CD4-positive, CD25-positive, alpha-beta regulatory T cell (primary cell): ENCODE measurements at places on chromosomes 3 and 15. TPM values are rescaled to one million over a fixed set of nuclear protein-coding genes. Genes with fewer than 3 reads are reported as not detected.

GRCh38 chr3:194379231-194379630, 9.7 kb upstream of the LRRC15 start:
- no peak for DNase-seq

DNA sequence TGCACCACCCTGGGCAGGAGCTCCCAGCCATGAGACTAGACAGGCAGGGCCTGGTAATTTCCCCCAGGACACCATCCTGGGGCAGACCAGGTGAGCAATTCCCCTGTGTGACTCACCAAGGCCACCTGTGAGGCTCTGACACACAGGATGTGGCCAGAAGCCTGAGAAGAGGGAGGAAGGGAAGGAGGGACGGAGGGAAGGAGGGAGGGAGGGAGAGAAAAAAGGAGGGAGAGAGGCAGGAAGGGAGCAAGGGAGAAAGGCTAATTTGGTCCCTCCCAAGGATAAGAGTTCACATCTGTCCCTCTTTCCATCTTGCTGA, 25.9 kb downstream of the WNT7A start:
- DNase-seq, result no peak

GRCh38 chr15:73585871-73586654, 47.1 kb downstream of the NPTN start:
- no peak for DNase-seq

DNA sequence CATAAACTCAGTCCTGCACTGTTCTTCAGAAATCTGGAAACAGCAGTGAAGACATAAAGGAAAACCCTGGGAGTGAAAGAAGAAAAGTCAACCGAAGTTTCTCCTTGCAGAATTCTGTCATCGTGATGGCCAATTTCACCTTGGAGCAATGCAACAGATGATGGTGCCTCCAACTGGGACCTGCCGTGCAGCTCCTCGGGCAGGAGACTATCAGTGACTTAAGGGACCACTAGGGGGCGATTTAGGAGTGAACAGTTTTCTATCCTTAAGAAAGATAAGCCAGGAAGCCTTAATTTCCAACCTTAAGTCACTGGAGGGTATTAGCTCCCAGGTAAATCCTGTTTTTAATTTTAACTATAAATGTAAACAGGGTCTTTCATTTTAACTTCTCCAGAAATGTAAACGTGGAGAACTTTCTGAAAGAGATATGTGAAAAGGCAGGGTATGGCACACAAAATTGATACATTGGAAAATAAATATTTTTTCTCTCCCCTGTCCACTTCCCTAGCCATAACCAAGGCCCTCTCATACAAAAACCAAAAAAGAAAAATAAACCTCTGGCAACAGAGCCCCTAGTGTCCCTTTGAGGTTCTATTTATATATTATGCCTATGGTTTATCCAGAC, 116.3 kb downstream of the PDZRN3 start:
- DNase-seq, result peak; percentile 34

DNA sequence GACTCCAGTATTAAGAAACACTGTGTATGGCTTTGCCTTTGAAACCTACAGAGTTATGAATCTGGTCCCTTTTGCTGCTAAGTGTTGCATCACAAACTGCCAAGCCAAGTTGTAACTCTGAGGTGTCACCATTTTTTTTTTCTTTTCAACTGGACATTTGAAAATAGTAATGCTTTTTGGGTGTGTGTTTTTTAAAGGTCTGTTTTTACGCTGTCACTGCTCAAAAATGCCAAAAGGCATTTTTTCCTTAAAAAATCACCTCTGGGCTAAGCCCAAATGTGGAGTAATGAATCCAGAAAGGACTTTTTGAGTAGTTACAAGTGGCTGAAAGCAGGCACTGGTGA, 9.5 kb downstream of the SMAD3 start:
- no peak for DNase-seq

- DNase-seq, result no peak
Measured at GRCh38 chr15:41789236-41789635, 15.0 kb downstream of the MAPKBP1 start.

GRCh38 chr15:71747128-71748083, 62.9 kb upstream of the NR2E3 start:
- no peak for DNase-seq

GRCh38 chr15:40054605-40054854, 15.5 kb upstream of the SRP14 start:
- DNase-seq, result no peak

- no peak for DNase-seq
Measured at GRCh38 chr3:171393032-171393744, 67.0 kb downstream of the TNIK start.

- DNase-seq, result no peak
Measured at GRCh38 chr3:149058602-149059001, 27.7 kb downstream of the HLTF start.

GRCh38 chr3:77204788-77205187, 164.9 kb downstream of the ROBO2 start:
- DNase-seq, result no peak

DNA sequence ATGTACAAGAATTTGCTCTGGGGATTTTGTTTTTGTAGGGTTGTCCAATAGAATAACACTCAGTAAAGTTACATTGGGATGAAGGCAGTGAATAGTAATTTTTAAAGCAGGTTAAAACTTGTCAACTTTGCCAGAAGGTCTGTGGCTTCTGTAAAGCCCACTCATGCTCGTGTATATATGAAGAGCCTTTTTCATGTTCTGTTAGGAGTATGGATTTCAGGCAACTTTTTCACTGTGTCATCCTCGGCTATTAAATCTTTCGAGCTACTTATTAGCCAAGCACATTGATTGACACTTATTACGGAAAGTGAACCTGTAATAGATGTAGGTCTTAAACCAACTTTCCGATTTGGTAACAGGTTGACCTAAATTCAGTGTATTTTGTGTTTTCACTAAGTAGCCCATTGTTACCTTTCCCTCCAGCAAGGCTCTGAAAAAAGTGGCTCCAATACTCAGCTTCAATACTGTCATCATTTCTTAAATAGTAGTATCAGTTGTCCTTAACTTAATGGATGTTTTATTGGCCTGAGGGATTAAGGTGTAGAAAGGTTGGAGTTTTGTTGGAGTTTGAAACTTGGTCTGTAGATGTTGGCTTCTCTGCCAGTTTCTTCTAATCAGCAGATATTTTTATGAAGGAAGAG, 1.7 kb downstream of the PAK2 start:
- no peak for DNase-seq

DNA sequence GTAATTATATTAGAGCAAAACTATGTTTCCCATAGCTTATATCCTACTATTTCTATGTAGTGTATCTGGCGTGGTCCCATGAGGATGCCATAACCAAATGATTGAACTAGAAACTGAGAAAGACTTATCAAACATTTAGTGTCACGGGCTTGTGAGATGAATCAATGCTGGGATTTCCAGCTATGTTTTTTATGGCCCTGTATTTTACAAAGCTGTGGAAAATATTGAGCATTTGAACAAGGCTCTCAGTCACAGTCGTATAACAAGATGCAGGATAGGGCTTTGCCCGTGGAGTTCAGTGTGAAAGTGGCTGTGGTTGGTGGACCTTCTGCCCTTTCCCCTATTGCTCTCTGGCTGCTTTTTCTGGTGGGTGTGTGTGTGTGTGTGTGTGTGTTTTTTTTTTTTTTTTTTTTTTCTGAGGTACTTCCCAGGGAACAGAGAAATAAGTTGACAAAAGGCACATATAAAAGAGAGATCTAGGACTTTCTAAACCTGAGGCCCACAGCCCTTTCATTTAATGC, 60.7 kb downstream of the CACNA1D start:
- no peak for DNase-seq

DNA sequence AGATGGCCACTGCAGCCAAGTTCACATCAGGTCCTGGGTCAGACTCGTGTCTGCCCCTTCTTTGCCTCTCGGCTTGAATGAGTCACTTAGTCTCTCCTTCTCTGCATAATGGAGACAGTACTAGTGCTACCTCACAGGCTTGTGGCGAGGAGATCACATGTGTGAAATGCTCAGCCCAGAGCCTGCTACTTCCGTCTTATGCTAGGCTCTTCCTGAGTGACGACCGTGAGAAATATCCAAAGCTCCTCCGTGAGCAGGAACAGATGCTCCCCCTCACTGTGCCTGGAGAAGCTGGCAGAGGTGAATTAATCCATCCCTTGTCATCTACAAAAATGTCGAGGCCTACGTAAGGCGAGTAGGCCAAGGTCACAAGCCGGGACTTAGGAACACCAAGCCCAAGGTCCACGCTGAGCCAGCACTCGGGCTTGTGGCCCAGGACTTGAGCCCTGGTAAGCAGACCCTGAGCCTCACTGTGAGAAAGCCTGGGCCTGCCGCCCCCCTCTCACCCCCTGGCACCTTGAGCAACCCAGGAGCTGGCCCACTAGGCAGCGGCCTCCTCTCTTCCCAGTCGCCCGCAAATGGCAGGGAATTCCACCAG, 17.9 kb downstream of the PAK6 start:
- DNase-seq, result no peak

DNA sequence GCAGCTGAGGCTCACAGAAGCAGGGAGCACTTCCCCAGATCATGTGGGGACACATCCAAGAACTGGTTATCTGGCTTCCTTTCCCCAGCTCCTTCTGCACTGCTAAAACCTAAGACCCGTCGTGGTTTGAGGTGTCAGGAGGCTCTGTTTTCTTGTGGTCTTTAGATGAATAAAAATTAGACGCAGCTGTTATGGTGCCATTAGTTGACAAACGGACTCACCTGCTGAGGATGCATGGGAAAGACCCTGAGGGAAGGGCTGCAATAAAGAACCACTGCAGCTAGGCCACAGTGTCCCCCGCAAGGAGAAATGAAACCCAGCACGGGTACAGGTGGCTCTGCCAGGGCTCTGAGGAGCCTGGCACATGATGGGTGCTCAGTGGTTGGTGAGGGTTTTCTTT, 99.4 kb downstream of the IQSEC1 start:
- no peak for DNase-seq

GRCh38 chr3:160968761-160969160, 136.4 kb downstream of the B3GALNT1 start:
- DNase-seq, result no peak

DNA sequence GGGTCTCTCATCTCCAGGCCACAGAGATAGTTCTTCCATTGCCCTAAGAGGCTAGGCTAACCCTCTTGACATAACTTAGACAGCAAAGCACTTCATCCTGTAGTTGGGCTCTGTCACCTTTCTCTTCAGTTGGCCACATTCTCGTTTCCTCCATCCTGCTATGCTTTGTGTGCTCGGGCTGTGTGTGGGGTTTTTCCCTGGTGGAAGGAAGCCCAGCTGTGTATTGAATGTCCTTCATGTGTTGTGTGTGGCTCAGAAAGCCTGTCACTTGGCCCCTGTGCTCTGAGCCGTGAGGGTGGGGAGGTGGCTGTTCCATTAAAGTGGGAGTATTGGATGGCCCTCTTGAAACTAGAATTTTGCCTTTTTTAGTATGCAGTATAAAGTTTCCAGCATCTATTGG, 8.8 kb upstream of the EXOG start:
- DNase-seq, result peak; percentile 7

- DNase-seq, result no peak
Measured at GRCh38 chr3:64319391-64319790, 94.1 kb upstream of the PRICKLE2 start.

GRCh38 chr3:70000028-70000410, 486 bp downstream of the SAMMSON start:
- DNase-seq, result no peak

Gene GPR62
- not detected for polyA plus RNA-seq

Gene ADAMTS7
- polyA plus RNA-seq, result not detected

Gene CORO2B
- not detected for polyA plus RNA-seq

Gene PYGO1
- polyA plus RNA-seq, result not detected

Gene ITPKA
- not detected for polyA plus RNA-seq

Gene LYZL4
- polyA plus RNA-seq, result not detected

Gene A4GNT
- not detected for polyA plus RNA-seq

Gene CRYBG3
- polyA plus RNA-seq, result 1.1 TPM

Gene CTXN2
- not detected for polyA plus RNA-seq

Gene TEX9
- 0.92 TPM for polyA plus RNA-seq

Gene KNL1
- polyA plus RNA-seq, result 1.6 TPM
